Stimulated activated CD4-positive, alpha-beta T cell treated with anti-CD3 and anti-CD28 coated beads, Interleukin-1b, Interleukin-23, amount 100 ng/mL, for 4 hours (primary cell): ENCODE measurements at places on chromosomes 1 and 21.

- no peak for DNase-seq
Observed at GRCh38 chr1:111992476-111992875, 3.0 kb upstream of the KCND3 start.

DNA sequence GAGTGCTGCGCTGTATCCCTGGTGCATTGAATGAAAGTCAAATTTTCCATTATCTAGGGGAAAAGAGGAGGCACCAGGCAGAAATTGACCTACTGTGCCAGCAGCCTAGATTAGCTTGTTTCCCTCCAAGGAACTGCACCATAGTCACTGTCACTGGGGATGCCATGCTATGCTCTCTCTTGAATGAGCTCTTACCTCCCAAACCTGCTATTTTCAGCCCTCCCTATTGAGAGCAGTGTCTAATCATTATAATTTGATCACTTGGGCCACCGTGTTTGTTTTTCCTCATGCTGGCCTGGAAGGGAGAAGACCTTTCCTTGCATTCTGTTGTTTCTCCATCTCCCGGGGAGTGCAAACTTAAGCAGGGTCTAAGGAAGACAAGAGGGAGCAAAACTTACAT lies 492.9 kb downstream of the SIPA1L2 start:
- no peak for DNase-seq

DNA sequence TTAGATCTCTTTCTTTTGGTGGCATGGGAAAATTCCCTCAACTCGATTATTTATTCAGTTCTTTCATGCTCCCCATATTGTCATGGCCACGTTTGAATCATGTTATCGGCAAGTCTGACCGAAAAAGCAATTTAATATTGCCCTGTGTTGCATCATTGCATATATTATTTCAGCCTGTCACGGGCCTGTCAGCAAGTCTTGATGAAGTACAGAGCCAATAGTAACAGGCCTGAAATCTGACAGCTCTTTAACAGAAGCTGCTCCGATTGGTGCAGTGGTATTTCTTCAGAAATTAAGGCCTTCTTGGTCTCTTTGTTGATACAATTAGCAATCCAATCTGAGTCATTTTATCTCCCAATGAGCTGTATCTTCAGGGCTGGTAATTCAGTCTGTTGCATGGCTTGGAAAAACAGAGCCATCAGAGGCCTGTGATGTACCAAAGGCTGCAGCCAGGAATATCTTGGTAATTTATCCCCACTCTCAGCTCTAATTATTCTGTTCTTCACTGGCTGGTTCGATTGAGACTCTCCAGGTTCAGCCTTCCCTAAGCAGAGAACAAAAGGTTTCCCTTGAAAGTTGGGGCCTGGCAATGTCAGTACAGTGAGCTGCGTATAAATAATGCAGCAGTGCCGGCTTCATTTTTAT lies 149.5 kb downstream of the FGGY start:
- no peak for DNase-seq

DNA sequence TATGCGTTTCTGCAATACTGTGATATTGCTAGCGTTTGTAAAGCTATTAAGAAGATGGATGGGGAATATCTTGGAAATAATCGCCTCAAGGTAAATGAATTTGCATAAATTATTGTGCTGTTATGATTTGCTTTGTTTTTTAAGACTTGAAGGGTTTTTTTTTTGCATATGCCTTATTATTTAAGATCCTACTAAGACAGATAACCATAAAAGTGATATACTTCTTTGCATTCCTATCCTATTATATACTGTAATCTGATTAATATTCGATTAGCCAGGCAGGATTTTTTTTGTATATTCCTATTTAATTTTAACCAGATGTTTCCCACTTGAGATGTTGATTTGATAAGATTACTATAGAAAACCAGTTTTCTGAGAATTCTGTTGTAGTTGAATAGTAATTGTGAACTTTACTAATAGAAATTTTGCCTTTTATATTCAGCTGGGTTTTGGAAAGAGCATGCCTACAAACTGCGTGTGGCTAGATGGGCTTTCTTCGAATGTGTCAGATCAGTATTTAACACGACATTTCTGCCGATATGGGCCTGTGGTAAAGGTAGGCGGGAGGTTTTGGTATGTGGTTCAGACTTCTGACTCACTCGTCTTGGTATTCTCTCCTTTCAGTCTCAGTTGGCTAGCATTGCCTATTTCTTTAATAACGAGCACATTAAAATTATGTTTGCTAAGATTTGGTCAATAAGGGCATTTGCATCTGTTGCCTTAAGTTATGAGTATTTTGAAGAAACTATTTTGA lies 56.8 kb downstream of the ZBTB17 start:
- DNase-seq, result peak; percentile 27

DNA sequence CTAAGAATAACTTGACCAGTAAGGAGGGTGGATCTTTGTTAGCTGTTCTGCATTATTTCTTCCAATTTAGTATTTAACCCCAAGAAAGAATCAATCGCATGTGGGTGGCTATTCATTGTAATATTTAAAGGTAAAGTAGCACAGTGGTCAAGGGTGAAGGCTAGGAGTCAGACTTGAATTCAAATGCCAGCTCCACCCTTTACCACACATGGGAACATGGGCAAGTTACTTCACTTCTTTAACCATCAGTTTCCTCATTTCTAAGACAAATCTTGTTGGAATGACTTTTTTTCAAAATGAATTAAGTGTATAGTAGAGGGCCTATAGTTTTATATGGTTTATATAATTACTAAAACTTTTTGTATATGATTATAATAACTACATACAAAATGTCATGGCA lies 71.3 kb upstream of the S1PR1 start:
- no peak for DNase-seq

DNA sequence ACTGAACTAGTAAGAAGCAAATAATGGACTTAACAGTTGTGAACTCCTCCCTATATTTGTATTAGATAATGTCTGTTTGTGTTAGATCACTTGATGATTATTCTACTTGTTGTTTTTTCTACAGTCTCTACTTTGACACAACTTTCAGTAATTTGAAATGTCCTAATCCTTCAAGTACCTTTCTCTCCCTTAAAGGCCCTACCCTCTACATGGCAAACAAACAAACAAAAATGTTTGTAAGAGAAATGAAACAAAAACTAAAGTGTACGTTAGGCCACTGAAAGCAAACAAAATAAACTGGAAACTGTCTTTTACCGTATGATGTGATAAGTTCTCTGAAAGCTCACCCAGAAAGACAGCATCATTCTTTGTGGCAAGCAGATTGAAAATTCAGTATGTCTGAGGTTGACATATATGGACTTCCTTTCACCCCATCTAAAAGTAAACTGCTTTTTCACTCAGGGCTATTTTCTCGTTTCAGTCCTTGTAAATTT lies 255.9 kb upstream of the SNX7 start:
- DNase-seq, result no peak

DNA sequence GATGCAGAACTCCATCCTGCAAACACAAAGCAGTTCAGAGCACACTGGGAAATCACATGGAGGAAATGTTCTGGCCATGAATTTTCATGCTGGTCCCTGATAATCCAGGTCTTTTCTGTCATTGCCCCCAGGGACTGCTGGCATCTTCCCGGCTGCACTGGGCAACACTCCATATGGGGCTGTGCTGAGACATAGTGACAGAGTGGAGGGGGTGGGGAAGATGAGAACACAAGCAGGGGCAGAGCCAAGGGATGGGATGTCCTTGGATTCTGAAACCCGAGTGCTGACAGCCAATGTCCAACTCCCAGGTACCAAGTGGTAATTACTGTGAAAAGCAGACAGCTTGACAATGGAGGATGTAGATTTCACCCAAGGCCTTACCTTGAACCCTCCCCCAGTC lies 185.7 kb downstream of the HIVEP3 start:
- DNase-seq, result no peak

GRCh38 chr1:193654951-193655735 lies 468.7 kb upstream of the B3GALT2 start:
- no peak for DNase-seq

GRCh38 chr1:77544845-77545244 lies 137.6 kb downstream of the ZZZ3 start:
- no peak for DNase-seq

DNA sequence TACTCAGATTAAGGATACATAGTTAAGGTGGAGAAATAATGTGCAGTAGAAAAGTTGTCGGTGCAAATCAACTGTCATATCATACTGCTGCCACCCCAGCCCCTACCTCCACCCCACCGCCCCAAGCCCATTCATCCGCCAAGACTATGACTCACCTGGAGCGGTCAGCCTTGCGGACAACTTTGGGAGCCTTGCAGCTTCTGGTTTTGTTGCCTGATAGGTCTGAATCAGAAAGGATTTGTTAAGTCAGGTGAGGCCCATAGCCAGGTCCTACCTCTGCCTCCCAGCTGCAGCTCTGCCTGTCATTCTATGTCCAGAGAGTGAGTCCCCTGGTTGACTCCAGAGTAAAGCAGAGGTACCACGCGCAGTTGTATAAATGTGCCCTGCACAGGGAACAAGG lies 12.6 kb downstream of the C1orf162 start:
- no peak for DNase-seq

DNA sequence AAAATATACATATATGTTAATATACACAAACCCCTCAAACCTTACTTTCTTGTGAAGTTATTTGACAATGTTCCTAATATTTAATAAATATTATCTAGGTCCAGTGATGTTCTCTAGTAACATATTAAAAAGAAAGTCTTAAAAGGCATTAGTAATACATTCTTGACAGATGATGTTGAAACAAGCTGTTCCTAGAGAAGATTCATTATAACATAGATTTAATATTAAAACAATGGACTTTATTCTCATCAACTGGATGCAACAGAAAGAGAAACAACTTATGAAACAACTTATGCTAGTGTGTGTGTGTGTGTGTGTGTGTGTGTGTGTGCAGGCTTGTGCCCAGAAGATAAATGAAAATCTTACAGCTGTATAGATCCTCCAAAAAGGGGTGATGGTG lies 68.5 kb upstream of the PLXNA2 start:
- DNase-seq, result no peak

- DNase-seq, result no peak
Observed at GRCh38 chr1:201383647-201384405, 6.3 kb upstream of the TNNT2 start.

DNA sequence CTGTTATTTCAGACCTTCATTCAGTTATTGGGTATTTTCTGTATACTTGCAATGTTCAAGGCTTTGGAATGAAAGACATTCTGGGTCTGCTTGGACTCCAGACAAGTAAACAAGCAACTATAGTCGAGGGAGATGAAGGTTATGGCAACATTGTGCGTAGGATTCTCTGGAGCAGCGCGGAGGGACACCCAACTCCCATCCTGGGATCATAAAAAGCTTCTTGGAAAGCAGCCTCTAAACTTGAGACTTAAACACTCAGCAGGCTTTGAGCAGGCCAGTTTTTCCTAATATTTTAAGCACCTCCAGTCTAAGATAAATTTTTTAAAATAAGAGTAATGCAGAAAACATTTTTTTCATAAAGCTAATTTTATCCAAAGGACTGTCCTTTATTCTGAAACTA lies 7.6 kb upstream of the LYST start:
- DNase-seq, result no peak

- DNase-seq, result no peak
Observed at GRCh38 chr21:45016031-45016405, 58.4 kb upstream of the ADARB1 start.

DNA sequence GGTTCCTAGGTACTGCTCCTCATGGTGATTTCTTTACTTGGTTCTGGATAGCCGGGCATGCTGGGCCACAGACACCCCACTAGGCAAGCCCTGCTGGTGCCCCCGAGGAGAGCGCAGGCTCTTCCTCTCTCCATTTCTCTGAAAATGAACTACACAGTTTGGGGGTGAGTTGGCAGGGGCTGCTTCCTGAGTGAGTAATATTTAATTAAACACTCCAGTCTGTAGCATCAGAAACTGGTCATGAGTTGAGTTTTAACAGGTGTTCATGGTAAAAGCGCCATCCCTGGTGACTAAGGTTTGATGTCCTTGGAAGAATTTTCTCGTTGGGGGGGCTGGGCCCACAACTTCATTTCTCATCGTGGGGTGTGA lies 1.7 kb downstream of the SPSB1 start:
- no peak for DNase-seq

DNA sequence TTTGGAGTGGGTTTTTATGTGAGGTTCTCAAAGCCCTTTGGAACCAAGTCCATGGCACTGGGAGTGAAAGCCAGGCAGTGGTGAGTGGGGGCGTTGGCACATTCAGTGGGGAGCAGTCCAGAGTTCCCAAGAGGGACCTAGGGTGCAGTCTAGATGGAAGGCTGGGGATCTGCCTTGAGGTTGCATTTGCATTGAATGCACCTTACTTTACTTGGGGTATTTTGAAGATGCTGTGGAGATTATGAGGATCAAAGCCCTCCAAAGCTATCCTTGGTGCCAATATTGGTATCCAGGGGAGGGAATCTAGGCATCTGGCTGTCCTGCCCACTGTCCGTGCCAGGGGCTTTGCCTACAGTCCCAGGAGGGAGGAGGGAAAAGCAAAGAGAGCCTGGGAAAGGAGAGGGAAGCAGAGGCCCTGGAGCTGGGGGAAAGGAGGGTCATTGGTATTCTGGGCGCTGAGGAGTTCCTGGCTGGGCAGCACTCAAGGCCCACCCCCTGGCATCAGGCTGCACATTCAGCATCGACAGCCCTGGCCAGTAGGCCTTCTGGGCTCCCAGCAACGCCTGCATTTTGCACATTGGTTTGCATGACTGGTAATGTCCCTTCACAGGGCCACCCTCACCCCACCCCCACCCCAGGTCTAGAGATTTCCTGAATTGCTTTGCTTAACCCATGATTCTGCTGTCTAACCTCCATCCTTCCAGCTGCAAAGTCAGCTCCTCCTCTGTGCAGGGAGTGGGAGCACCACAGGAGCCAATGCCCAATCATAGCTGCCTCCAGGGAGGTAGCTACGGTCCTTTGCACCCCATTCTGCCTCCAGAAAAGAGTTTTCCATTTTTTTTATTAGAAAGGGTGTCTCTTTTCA lies 843 bp upstream of the BCAN start:
- DNase-seq, result no peak

DNA sequence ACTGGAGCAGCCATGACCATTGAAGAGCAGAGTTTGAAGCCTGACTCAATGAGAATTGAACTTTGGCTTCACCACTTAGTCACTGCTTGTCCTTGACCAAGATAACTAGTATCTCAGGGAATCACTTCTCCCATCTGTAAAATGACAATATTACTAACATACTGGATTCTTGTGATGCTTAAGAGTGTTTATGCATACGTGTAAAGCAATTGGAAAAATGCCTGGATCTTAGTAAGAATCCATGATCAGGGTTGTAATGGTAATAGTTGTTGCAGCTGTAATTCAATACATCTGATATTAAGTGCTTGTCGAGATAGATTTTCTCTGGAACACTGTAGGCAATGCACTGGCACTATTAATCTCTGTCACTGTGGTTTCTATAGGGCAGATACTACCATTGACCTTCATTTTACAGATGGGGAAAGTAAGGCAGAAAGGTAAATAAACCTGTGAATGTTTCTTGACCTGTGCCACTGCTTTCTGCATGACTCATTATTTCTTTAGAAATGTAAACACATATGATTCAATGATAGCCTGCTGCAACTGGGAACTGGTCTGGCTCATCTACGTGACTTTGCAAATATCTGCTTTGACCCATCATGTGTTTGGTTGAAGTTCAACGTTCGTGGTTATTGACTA lies 662.5 kb downstream of the PLA2G4A start:
- no peak for DNase-seq

- no peak for DNase-seq
Observed at GRCh38 chr1:53088616-53089300, 26.7 kb downstream of the PODN start.
